ENCODE measurements at places on chromosomes 6 and 20. TPM values are rescaled to one million over a fixed set of nuclear protein-coding genes. Genes with fewer than 3 reads are reported as not detected.

DNA sequence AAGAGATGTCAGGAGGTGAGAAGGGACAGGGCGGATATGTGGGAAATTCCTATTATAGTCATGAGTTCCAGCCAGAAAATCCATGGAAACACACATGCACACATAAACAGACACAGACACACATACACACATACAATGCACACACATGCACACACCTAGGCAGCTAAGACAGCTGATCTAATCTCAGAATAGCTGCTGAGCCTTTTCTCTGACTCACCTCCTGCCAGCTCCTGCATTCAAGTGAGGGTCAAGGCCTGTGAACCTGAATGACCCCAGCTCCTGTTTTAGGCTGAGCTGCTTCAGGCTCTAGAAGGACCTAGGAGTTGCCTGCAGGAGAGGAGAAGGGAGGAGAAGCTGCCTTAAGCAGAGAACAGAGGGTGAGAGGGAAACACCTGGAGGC is 21.6 kb upstream of the RAET1L start:
- no peak for DNase-seq

DNA sequence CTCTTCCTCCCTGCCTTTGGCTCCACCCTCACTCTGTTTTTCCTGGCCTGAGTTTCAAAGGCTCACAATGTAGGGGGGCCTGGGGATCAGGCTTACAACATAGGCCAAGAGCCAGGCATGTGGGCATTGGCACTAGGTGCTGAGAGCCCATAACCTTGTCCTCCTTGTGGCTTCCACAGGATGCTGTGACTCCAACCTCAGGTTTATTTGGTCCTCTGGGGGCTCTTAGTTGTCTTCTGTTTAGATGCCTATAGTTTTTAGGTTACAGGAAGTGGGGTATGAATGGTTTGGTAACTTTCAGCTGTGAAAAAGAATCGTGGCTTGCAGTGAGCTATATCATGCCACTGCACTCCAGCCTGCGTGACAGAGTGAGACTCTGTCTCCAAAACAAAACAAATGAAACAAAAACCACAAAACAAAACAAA is 25.6 kb downstream of the MMP24 start:
- no peak for DNase-seq

DNA sequence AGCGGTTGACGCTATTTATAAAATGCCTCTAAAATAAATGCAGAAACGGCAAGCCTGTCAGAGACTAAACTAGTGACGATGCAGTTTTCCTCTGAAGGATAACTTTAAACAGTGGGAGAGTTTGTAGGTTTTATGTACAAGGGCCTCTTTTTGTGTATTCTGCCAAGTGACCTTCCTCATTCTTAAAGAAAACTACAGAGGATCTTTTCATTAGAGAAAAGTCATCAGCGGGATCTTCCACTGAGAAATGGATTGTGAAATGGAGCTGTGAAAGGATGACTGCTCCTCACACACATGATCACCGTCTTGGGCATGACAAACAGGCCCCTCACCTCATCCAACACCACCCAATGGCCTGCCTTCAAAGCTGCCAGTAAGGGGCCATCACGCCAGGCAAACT is 89.0 kb upstream of the LYRM2 start:
- DNase-seq: no peak

DNA sequence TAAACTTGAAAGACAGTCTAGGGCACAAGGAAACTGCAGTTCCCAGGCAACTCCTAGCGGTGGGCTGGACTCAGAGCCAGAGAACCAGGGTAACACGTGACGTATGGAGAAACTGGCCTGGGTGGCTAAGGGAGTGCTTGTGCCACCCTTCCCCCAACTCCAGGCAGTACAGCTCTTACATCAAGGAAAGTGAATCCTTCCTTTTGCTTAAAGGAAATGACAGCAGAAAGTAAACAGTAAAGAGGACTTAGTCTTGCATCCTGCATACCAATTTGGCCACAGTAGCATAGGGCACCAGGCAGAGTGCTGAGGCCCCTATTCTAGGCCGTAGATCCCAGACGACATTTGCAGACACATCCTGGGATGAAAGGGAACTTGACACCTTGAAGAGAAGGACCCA is 322.8 kb downstream of the CD109 start:
- no peak for DNase-seq

DNA sequence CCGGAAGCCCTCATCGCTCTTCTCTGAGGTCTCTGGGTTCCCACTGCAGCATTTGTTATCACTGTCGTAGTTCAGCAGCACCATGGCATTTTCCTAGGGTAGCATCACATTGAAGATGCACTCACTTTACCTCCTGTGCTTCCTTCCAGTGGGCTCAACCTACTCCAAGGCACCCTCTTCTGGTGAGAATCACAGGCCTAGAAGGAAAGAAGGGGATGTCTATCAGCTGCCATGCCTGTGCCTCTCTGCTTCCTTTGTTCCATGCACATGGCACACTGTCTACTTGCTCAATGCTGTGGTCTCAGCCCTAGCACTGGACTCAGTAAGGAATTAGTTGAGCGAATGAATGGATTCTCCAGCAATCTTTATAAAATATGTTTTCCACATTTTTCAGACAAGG is 22.6 kb downstream of the CST4 start:
- DNase-seq: no peak

DNA sequence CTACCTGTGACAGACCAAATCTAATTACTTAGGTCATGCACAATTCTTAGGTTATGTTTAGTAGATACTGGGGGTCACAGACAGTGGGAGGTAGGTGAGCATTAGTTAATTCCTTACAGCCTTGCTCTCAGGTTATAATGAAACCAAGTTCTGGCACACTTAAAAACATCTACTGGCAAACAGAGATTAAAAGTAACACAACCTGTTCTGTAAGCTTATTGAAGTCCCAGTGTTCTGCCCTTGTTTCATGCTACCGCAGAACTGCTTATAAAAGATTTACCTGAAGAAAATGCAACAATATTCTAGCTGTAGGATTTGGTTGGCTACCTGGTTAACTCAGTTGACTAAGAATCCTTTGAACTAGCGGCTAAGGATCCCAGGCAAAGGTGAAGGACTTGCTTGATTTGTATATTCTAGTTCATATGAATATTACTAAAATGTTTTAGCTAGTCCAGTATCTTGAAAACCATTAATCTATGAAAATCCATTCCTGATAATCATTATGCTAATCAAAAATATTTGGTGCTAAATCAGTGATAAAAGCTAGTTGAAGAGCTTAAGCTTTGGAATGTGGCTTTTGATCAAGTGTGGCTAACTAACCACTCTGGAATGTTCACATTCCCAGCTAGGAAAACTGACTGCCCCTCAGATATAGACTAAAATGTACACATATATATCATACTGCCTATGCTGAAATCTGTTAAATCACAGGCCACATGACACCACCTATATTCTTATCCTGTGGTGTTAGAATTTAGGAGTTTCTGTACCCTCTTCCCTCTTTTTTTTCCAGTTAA is 7.2 kb downstream of the PEX3 start:
- DNase-seq: peak; percentile 48

DNA sequence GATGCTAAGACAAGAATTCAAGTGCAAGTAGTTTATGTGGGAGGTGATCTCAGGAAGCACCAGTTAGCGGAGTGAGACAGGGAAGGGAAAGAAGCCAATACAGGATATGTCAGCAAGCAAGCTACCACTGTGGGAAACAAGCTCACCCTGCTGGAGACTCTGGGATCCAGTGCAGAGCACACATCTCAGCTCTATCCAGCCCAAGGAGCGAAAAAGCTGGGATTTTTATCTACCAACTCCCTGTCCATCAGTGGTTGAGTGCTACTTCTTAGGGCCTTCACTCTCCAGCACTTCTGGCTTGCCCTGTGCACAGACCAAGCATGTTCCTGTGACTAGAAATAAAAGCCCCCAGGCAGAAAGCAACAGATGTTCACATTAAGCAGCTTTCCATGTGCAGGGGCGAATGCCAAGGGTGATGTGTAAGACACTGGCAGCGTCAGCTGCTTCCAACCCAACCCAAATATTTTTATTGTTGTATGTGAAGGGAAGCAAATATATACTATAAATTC is 10.8 kb upstream of the RNF24 start:
- DNase-seq: peak; percentile 27

DNA sequence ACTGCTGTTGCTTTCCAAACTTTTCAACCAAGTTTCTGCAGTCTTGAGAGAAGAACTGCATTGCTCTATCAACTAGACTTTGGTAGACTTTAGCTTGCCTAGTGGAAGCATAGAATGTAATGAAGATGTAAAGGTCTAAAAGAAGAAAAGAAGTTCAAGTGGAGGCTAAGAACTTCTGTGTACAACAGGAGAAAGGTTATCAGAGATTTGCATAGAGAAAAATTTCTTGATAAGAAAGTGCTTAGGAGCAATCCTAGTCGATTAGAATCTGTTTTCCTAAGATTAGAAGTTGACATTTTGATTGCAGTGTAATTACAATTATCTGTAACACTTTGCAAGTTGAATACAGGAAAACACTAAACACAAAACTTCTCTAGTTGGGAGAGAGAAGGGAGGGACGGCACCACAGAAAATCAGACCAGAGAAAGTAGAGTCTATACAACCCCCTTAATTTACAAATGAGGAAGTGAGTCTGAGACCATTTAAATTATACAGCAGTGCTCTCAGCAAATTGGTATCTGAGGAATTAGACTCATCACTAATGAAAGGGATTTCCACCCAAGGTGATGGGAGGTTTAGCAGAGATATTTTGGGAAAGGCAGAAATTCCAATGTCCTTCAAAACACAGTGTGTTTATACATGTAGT is 194.3 kb upstream of the MARCKS start:
- DNase-seq: no peak

- no peak for DNase-seq
Measured at GRCh38 chr6:81486234-81486633, 266.2 kb downstream of the TENT5A start.

GRCh38 chr20:19498756-19499155 is 259.3 kb upstream of the RIN2 start:
- DNase-seq: no peak

GRCh38 chr20:50282592-50283241 is 92.1 kb downstream of the CEBPB start:
- DNase-seq: peak; percentile 52

- no peak for DNase-seq
Measured at GRCh38 chr20:64264091-64264490, 8.5 kb downstream of the PCMTD2 start.

The CRIP3 gene
- total RNA-seq: not detected

The EMILIN3 gene
- not detected for total RNA-seq

Measured in HT-29 (cell line).